ENCODE measurements at places on chromosomes 12 and 14.

DNA sequence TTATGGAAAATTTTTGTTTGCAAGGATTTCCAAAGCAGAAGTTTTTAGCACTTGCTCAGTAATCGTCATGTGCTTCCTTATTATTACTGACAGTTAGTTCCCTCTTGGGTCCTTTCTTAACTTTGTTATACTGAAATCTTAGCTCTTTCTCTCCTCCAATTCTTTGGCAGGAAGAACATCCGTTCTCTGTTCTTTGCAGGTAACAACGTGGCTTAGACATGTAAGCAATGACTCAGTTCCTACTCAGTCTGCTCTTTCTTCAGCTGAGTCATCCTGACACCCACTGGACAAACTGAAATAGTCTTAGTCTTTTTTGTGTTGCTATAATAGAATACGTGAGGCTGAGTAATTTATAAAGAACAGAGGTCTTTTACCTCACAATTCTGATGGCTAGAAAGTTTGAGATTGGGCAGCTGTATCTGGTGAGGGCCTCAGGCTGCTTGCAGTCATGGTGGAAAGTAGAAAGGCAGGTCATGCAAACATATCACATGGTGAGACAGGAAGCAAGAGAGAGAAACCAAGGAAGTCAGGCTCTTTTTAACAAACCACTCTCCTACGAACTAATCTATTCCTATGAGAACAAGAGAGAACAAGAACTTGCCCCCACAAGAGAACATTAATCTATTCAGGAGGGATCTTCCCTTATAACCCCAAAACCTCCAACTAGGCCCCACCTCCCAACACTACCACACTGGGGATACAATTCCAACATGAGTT lies 49.2 kb downstream of the TESPA1 start:
- DNase-seq: peak; percentile 28

DNA sequence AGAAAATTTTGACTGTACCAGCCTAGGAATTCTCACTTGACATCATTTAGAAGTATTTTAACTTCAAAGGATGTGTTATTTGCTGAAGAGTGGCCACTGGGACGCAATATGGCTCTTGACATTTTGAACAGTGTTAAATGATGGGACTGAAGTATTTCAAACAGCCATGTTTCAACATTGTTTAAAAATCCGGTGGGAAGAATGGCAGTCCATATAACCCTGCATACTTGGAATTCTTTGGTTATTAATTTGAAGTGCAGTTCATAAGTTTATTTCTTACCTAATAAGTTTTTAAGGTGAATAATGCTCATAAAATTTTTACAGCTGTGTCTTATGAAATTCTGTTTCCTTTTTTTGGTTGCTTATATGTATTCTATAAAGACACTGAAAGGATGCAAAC lies 8.3 kb downstream of the TMTC2 start:
- DNase-seq: no peak

- DNase-seq: no peak
These were observed 3.5 kb upstream of the ACTN1 start for GRCh38 chr14:68982581-68982980.

- DNase-seq: no peak
These were observed 95.9 kb upstream of the PPP2R5C start for GRCh38 chr14:101665478-101666078.

DNA sequence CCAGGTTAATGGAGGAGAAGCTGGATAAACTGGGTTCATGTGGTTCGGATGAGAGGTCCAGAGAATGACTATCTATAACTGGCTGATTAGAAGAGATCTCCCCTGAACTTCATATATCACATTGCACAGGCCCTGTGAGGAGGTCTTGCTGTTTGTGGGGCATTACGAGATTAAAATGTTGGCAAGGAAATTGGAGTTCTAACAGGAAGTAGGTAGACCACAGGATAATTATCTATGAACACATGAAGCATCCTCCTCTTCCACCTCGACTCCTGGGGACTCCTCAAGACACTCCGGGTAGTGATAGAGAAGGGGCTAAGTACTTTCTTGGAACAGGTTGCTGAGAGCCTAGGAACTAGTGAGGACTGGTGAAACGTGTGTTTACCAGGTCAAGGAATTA lies 418.8 kb downstream of the KCNH5 start:
- no peak for DNase-seq

GRCh38 chr14:73935666-73936065 lies 14.2 kb downstream of the FAM161B start:
- no peak for DNase-seq

- peak; percentile 79 for DNase-seq
These were observed 3.7 kb downstream of the ZFP36L1 start for GRCh38 chr14:68788996-68789820.

- DNase-seq: no peak
These were observed 133.0 kb upstream of the FRMD6 start for GRCh38 chr14:51518711-51519110.

Data from frontal cortex (tissue), 4 donors.